CD4-positive, alpha-beta memory T cell (primary cell): ENCODE measurements at places on chromosomes 16 and 17.

- DNase-seq: no peak
Measured at GRCh38 chr16:13453938-13454553, 465.9 kb upstream of the ERCC4 start.

DNA sequence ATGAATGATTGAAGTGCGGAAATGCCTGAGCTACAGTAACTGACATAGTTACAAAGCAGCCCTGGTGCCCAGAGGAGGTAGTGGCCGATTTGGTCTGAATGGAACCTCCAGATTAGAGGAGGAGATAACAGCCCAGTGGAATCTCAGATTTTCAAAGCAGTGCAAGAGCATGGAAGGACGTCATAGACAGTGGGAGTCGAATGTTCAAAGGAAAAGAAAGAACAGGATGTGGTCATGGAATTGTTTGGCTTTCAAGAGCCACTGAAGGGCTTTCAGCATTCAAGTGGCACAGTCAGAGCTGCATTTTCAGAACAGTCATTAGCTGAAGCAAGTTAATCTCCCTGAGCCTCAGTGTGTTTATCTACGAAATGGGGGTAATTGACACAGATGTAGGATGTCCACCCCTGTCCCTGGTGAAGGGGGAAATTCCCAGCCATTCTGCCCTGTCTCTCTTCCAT is 104.6 kb upstream of the CACNG3 start:
- peak; percentile 37 for DNase-seq

DNA sequence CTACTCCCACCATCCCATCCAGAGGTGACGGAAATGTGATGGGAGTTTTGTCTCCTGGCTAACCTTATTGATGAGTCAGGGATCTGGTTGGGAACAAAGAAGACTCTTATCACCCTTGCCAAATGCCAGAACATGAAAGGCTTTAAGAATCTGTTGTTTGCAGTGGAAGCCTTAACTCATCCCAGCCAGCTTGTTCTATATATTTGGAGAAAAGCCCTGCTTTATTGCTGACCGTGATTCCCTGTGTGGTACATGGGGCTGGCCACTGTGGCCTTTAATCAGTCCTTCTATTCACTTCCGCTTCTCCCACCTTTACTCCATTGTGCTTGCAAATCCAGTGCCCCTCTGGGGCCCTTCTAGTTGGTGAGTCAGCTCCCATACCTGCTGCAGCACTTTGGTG is 156.6 kb downstream of the PHKB start:
- no peak for DNase-seq

- DNase-seq: no peak
Measured at GRCh38 chr16:48330189-48330840, 54.9 kb downstream of the SIAH1 start.

GRCh38 chr17:39018267-39019134 is 51.3 kb upstream of the FBXO47 start:
- DNase-seq: no peak

DNA sequence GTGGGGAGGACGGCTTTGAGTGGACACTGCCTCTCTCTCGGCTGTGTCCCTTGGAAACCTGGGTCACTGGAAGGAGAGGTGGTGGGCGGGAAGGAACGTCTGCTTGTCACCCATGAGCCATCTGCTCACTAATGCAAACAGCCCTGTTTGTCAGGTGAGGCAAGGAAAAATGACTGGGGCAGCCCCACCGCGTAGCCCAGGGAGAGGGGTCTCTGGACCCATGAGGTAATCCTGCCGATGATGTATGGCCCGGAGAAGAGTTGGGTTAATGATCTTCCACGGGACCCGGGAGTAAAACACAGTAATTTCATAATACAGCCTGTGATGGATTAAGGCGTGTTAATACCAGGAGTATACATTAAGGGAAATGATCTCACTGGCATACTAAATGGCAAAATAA is 197.0 kb downstream of the CYLD start:
- DNase-seq: no peak

- no peak for DNase-seq
Measured at GRCh38 chr17:4035081-4035680, 70.9 kb upstream of the ATP2A3 start.

GRCh38 chr16:70433458-70434103 is 5.3 kb downstream of the ST3GAL2 start:
- DNase-seq: no peak

- no peak for DNase-seq
Measured at GRCh38 chr17:8025176-8025911, 13.5 kb upstream of the ALOX15B start.

DNA sequence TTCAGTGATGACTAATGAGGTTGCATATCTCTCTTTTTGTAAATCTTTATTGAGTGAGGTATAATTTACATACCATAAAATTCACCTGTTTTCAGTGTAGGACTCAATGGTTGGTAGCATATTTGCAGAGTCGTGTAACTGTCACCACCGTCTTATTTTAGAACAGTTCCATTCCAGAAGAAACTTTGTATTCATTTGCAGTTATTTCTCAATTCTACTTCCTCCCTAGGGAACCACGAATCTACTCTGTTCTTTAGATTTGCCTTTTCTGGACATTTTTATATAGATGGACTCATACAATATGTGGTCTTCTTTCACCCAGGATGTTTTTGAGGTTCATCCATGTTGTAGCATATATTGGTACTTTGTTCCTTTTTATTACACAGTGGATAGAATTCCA is 3.7 kb downstream of the FTO start:
- DNase-seq: no peak

DNA sequence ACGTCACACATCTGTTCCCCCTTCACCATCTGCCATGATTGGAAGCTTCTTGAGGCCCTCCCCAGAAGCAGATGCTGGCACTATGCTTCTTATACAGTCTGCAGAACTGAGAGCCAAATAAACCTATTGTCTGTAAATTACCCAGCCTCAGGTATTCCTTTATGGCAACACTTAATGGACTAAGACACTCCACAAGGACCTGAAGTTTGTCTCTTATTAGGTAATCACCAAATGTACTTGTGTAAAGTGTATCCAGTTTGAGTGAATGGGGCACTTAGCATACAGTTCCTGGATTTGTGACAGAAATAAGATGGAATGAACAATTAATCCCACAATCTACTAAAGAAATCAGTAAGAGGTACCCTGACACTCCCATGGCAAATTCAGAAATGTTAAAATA is 105.3 kb downstream of the SLC39A11 start:
- DNase-seq: no peak

DNA sequence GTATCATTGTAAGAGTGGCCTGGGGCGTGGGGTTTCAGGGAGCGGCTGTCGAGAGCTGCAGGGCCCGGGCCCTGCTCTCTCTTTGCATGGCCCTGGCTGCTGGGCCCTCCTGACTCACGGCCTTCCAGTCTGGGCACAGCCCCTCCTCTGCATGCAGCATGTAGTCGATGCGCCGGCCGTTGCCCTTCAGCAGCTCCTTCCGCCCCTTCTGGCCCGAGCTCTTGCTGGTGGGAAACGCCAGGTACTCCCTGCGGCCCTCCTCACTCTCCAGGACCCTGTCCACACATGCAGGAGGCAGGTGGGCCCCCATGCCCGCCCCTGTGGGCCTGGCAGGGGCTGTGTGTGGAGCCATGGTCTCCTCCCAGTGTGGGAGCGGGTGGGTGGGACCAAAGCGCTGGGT is 50.7 kb downstream of the PRMT7 start:
- no peak for DNase-seq

- DNase-seq: no peak
Measured at GRCh38 chr16:66228792-66229191, 137.7 kb upstream of the CDH5 start.

DNA sequence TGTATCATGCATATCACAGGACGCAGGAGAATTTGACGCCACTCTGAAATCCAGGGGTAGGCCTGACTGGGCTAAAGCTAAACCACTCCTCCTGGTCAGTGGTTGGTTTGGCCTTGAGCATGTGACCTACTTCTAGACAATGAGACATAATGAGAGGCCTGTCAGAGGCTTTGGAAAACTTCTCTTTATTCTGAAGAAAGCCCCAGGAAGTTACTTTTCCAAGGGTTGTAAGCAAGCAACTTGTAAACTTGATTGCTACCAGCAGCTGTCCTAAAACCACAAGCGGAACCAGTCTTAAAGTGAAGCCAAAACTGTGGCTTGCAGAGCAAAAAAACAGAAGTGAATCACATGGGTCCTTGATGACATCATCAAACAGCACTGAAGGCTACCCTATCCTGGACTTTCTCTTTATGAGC is 138.2 kb upstream of the COX10 start:
- DNase-seq: no peak

- no peak for DNase-seq
Measured at GRCh38 chr17:74474043-74474792, 7.8 kb downstream of the CD300A start.

- no peak for DNase-seq
Measured at GRCh38 chr16:8583732-8584131, 6.6 kb downstream of the TMEM114 start.

GRCh38 chr16:49756775-49757558 is 98.9 kb downstream of the ZNF423 start:
- no peak for DNase-seq

GRCh38 chr16:88405216-88406060 is 22.7 kb downstream of the ZNF469 start:
- DNase-seq: no peak
